ENCODE measurements at places on chromosomes 11 and 22.

GRCh38 chr22:38246692-38247091 lies 26.1 kb downstream of the TMEM184B start:
- no peak for DNase-seq

GRCh38 chr11:59187035-59187434 lies 15.1 kb downstream of the DTX4 start:
- no peak for DNase-seq

- no peak for DNase-seq
Measured at GRCh38 chr11:8615291-8616032, 21.4 kb upstream of the STK33 start.

- DNase-seq: no peak
Measured at GRCh38 chr22:30044369-30044768, 35.9 kb upstream of the HORMAD2 start.

- DNase-seq: peak; percentile 80
Measured at GRCh38 chr11:109123816-109124787, 297.9 kb upstream of the C11orf87 start.

DNA sequence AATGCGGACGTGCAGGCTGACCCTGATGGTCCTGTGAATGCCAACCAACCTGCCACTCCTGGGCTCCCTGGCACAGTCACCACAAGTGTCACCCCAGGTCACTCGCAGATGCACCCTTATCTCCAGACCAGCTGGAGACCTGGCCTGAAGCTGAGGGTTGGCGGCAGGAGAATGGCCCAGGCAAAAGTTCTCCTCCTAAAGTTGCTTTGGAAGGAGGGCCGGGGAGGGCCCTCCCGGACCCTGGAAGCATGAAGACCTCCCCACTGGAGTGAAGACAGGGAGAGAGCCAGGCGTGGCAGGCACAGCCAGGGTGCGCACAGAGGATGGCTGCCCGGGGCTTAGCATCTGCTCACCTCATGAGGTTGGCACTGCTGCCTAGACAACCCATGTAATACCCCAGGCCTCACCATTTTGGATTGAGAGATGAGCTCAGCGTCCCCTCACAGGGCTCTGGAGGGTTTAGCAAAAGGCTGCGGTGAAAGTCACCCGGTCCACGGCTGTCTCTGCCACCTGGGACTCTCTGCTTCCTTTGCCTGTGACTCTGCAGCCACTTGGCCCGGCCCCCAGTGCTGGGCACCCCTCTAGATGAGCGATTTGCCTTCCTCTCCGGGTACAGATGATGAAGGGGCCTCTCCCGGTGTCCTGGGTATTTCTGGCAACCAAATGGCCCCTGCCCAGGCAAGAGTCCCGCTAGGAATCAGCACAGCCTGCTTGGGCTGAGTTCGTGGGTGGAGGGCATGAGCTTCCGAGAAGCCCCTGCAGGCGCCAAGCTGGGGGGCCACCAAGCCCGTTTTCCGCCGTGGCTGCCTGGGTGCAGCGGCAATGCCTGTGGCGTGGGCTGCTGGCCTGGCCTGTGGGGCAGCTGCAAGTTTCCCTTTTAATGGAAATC lies 48.3 kb upstream of the SEPTIN5 start:
- no peak for DNase-seq

DNA sequence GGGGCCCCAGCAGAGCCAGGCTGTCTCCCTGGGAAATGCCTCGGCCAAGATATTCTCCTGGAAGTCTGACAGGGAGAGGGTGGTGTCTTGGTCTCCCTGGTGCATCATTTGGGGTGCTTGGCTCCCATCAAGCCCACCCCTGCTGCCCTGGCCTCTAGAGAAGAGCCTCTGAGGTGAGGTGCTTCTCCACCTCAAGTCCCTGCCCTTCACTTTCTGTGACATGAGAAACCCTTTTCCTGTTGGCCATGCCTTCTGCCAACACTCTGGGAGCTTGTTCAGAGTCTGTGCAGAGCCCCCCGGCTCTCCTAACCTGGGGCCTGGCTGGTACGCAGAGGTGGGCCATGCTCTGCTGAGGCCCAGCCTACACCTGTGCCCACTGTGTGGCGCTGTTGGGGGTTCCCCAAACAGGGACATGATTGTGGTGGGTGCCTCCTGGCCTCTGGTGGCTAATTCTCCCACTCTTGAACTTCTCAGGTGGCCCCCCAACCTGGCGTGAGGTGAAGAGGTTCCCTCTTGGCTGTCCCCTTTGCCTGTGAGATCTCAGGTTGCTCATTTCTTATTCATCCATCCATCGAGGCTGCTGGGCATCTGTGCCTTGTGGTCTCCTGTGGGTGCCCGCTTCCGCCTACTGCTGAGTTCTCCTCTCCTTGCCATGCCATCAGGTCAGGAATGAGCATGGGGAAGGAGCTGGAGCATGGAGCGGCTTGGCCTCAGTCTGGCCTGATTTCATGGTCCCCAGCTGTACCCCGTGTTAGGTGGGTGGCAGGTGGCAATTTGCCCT lies 19.2 kb upstream of the DGCR8 start:
- DNase-seq: no peak

GRCh38 chr11:36081274-36081945 lies 137.5 kb downstream of the LDLRAD3 start:
- DNase-seq: no peak

GRCh38 chr11:57144531-57145320 lies 37.0 kb upstream of the LRRC55 start:
- no peak for DNase-seq

- peak; percentile 6 for DNase-seq
Measured at GRCh38 chr11:69841859-69842698, 22.9 kb upstream of the FGF3 start.

GRCh38 chr11:79409330-79409729 lies 31.5 kb downstream of the TENM4 start:
- DNase-seq: no peak

- DNase-seq: no peak
Measured at GRCh38 chr11:73197348-73197747, 20.7 kb upstream of the P2RY2 start.

GRCh38 chr11:13902523-13902922 lies 60.0 kb upstream of the SPON1 start:
- DNase-seq: no peak

DNA sequence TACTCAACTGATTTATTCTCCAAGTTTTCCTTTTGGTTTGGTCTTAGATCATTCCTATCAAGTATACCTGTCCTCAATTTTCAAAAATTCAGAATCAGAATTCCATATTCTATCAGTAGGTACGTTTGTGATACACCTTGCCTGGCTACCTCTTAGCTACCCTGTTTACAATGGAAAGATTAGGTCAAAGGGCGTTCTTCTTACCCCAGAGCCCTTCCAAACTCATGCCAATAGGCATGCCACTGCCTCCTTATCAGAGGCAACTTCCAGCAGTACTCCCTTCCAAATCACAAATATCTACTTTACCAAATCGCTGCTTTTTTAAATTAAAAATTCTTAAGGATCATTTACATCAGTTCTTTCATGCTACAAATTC lies 1.0 kb downstream of the PATL1 start:
- DNase-seq: no peak

DNA sequence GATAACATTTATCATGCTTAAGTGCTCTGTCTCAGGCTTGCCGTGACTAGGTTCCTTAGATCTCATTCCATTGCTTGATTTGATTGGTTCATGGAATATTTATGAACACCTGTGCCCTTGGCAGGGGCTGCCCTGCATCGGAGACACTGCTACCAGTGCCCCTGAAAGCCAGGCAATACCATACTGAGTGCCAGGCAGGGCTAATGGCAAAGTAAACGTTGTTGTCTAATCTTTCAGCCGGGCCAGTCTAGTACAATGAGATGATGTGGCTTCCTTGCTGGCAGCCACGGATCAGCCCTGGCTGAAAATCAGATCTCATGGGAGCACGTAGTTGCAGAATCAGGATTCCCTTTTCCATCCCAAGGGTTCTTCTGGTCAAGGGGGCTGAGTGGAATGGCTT lies 5.0 kb upstream of the PGA3 start:
- DNase-seq: peak; percentile 60

- DNase-seq: no peak
Measured at GRCh38 chr11:12587333-12587991, 86.8 kb upstream of the TEAD1 start.

DNA sequence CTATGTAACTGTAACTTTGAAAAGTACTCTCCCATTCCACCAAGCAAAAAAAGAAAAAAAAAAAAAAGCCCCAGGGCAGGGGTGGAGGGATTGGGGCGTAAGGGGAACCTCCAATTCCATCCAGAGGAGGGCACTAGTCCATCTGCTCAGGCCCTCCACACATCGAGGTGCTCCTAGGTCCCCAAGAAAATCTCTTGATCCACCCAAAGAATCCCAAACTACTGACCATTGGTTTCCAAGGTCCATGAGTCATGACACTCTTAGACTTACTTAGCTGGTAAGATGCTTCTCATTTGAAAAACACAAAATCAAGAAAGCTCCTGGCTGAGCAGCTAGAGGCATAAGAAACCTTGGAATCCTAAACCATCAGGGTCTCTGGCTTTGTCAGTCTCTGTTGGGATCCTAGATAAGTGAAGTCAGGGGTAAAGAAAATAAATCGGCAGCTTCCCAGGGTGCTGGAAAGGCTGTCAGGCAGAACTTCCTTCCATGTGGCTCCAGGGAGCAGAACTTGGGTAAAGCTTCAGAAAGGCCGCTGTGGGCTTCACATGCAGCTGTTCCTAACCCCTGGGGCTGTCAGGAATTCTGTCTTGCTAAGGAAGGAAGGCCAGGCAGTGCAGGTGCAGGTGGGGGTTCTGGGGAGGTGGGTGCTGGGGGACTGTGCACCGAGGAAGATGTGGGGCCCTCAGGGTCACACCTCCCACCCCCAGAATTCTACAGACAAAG lies 49.4 kb upstream of the ADA2 start:
- peak; percentile 44 for DNase-seq

- no peak for DNase-seq
Measured at GRCh38 chr11:76693806-76694205, 23.3 kb upstream of the LRRC32 start.

GRCh38 chr22:19941365-19942082 lies at the start of the genes COMT and TXNRD2:
Gene COMT (plus strand): TSS chr22:19941772. CDS start chr22:19962527, 20,755 bp downstream.
Gene TXNRD2 (minus strand): TSS chr22:19941818. CDS start chr22:19941803, 15 bp downstream.
- peak; percentile 48 for DNase-seq

DNA sequence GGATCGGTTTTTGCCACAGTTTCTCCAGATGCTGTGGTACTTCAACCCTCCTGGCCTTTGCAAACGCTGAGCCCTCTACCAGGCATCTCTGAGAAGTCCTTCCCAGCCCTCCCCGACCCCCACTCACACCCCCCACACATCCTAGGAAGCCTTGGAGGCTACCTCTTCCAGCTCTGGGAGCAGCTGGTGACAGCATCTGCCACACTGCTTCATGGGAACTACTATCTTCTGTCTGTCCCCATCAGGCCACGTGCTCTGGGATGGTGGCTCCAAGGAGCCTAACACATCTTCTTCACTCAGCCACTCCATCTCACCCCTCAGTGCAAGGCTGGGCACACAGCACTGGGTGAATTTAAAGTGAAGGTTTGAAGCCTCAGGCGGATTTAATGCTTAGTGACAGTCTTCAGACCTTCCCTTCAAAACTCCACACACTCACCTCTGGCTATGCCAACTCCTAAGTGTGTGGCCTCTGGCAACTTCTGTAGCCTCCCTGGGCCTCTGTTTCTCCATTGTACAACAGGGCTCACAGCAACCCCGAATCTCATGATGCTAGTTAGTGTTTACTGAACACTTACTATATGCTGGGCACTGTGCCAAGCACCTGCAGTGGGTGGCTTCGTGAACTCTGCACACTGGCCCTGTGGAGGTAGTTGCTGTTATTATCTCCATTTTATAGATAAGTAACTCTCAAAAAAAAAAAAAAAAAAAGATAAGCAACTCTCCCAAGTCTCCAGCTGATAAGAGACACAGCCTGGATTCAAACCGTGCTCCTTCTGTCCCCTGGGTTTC lies 7.3 kb upstream of the TP53I11 start:
- peak; percentile 82 for DNase-seq

DNA sequence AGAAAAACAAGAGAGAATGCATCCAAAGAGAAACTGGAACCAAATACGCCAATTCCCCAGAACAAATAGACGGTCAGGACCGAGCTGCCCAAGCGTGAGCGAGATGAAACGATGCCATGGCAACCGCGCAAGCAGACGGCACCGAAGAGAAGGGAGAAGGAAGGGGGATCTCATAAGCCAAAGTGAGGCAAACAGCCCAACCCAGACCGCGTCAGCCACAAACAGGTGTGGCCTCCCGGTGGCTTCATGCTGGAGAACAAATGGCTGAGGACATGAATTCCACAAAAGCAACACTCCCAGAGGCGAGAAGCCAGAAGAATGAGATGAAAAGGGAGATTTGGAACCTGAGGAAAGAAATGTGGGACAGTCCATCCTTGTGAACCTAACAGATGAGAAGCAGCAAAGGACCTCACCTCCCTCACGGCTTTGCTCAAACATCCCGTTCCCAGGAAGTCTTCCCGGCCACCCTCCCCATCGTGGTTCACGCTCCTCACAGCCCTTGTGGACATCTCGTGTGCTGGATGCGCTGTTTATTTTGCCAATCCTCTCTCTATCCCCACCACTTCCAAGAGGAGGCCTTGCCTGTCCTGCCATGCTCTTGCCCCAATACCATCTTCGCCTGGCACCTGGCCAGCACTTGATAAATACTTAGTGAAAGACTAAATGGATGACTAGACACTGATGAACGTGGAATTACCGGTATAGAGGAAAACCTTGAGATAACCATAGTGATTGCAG lies 89.1 kb upstream of the RTL6 start:
- DNase-seq: peak; percentile 94

- no peak for DNase-seq
Measured at GRCh38 chr22:26715392-26715936, 58.1 kb downstream of the MIAT start.

- peak; percentile 76 for DNase-seq
Measured at GRCh38 chr11:72001834-72002591, 3.3 kb downstream of the IL18BP start.
